ENCODE measurements at places on chromosomes 16 and 17.
A peak's percentile ranks its signal among the peaks of the same experiment; 100 is the strongest.

GRCh38 chr17:78146881-78147280, 696 bp downstream of the C17orf99 start:
- no peak for DNase-seq

DNA sequence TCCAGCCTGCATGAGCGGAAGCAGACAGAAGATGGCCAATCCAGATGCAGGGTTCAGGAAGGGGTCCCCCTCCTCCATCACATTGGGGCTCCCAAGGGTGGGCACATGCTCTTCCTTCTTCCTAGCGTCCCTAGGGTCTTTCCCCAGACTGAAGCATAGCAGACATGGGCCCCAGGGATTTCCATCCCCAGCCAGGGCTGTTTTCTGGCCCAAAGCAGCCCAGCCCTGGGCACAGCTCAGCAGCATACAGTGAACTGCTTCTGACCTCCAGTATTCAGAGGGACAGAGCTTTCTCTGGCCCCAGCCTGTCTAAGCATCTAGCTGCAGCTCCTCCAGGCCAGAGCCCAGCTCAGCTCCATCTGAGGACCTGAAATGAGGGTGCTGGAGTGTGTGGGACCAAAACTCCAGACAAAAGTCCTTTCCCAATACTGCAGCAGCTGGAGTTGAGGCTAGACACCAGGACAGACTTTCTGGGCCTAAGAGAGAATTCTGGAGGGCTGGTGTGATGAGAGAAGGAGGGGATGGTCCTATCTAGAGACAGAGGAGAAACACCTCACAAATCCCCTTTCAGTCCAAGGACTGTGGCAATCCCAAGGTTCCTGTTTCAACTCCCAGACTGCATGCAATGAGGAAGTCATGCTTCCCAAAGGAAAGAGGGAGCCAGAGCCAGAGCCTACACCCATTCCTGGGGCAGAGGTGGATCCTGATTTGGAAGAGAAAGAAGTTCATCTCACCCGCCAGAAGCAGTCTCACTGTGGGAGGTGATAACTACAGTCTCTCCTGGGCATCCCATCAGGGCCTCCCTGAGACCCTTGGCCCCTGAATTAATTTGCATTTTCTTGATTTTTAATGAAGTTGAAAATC, 4.5 kb upstream of the FOXN1 start:
- no peak for DNase-seq

DNA sequence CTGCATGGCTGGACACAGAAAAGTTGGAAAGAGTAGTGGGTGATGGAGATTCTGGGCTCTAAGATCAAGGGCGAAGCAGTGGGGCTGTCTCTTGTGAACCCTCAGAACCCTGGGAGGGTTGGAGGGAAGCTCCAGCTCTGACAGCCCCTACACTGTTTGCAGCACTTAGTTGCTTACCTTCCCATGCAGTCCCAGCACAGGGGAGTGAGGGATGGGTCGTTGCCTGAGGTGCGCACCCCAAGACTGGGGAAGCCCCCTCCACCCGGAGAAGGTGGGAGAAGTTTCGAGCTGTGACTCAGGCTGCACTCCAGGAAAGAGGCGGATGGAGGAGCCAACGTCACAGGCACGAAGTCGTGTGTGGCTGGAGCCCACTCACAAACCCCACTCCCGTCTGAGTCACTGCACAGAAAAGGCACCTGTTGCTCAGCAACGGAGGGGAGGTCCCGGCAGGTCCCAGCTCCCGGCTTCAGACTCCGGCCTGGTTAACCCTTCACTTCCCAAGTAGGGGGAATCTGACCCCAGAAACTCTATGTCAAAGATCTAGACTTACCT, 60.1 kb downstream of the AIPL1 start:
- DNase-seq = no peak

DNA sequence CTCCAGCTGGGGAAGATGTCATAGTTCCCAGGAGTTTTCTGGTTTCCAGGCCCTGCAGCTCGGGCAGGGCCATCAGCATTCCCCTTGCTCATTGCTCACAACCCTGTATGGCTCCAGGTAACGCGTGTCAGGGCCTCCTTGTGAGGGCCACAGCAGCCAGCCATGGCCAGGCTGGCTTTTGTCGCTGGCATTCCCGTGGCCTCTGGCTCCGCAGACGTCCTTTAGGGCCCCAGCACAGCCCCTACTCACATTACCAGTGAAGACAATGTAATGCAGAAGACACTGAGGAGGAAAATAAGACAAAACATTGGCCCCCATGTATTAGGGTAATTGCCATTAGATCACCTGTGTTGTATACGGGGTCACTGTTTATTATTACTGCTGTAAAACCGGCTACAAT, 1799.0 kb downstream of the TP53TG3F start:
- no peak for DNase-seq

DNA sequence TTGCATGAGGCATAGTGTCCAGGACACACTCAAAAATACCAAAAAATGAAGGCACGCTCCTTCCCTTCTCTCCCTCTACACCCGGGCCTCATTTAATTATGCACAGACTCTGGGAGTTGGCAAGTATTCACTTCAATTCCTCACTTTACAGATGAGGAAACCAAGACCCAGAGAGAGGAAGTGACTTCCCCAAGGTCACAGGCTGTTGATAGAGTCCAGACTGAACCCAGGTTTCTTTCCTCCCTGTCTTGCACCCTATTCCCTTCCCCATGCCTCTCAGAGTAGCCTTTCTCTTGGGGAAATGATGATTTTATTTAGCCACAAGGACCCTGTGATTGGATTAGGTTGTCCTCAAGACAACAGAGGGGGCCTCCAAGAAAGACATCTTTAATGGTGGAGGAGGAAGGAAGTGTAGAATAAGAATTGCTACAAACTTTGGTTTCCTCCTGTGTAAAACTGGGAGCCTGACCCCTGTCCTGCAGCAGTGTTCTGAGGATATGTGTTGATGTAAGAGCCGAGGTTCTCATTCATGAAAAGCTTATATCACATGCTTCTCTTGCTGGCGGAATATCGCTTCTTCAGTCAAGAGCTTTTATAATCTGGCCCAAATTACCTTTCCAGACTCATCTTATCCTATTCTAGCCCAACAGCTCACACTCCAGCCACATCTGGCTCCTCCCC, 48.8 kb upstream of the SIAH1 start:
- DNase-seq = no peak

DNA sequence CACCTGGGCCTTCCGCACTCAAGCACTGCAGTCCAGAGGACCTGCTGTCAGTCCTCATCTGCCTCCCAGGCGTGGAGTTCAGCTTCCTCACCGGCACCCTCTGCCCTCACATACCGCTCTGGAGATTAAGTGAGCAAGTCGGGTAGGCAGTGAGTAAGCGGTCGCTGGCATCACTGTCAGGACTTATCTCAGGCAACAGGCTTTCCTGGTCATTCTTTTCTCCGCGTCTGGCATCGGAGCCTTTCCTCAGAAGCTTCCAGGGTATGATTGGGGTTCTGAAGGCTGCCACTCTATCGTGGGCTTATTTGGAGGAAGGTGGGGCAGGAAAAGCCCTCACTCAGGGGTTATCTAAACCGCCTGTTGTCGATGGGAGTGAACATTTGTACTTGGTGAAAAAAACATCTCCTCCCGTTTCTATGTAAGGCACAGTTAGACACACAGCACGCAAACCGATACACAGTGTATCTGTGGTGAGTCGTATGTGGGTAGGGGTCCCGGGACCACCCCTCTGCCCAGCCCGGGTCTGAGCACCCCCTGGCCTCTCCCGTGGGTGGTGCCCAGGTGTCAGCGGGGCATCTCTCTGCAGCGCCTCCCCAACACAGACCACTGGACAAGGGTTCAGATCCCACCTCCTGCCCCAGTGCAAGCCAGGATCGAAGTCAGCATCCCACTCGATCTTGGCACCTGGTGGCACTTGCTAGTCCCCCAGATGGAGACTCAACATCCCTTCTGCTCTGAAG, 92.5 kb upstream of the PLCG2 start:
- no peak for DNase-seq

GRCh38 chr17:67390006-67390645, 13.0 kb downstream of the PITPNC1 start:
- no peak for DNase-seq

DNA sequence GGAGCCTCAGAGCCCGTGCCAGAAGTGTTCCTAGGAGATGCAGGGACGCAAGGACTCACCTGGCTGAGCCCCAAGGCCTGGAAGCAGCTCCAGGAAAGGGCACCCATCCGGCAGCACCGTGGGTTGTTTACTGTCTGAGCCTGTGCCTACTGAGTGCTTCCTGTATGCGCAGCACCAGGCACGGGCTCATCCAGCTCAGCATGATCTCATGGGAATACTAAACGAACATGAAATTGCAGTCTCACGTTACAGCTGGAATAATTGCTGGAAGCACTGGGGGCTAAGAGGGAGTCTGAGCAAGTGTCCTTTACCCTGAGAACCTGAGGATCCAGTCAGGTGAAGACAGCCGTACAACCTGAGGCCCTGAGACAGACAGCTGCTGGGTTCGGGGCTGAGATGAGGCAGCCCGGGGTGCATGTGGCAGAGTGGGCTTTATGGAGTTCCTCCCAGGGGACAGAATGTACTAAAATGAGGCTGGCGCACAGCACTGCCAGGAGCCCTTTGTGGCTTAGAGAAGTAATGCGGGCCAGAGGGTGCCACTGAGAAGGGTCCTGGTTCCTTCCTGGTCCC, 5.4 kb downstream of the CTRL start:
- no peak for DNase-seq

DNA sequence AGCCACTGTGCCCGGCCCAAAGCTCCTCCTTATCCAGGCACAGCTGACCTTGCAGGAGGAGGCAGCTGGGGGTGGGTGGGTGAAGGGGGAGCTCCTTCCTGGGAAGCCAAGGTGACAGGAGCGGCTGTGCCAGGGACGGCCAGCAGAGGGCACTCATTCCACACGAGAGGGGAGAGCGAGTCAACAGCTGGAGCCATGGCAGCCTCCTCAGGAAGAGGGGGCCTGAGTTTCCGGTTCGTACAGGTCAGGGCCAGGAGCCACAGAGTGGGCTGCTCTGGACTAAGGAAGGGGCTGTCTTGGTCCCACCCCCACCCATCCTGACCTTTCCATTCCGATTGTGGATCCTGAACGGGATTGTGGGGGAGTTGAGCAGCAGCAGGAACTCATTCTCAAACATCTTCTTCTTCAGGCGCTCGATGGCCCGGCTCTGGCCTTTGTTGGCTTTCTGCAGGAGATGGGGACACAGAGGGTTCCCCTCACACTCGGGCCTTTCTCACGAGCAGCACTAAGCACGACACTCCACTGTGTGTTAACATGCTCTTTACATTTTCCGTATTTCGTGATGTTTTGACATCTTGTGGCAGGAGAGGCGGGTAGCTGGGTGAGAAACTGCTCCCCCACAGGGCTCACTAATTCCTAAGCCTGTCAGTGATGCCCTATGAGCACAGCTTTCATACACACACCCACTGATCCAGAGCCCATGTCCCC, 61.6 kb downstream of the TIMM22 start:
- DNase-seq = peak; percentile 13

DNA sequence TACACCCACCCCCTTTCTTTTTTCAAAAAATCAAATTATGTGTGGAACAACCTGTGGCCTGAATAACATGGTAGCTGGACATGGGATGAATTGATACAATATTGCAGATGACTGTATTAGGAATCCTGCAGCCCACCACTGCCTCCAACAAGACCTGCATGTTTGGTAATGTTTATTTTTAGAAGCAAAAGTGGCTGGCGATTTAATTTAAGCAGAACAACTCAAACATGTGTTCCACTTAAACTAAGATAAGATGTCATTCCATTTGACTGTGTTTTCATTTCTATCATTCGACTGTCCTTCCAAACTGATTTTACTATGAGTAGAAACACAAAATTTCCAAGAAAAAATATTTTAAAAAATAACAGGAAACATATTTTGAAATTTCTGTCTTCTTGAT, 10.1 kb upstream of the DHRS7C start:
- DNase-seq = no peak

DNA sequence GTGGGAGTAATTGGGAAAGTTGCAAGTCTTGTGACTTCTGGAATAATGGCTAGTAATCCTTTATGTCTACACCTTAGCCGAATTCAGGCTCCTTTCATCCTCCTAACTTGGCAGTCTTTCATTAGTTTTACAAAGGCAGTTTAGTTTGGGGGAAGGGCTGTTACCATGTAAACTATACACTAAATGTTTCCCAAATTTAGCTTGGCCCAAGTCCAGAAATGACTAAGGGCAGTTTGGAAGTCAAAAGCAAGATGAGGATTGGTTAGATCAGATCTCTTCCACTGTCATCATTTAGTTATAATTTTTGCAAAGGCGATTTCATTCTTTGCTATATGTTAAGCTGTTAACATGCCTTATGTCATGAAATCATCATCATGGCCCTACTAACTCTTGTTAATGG, 115.4 kb upstream of the CACNG3 start:
- DNase-seq = no peak
